ENCODE measurements at places on chromosomes 13 and 19. TPM values are rescaled to one million over a fixed set of nuclear protein-coding genes. Genes with fewer than 3 reads are reported as not detected.

Gene ANKRD10
- total RNA-seq = 61.1 TPM

- DNase-seq = no peak
Measured at GRCh38 chr13:103140001-103140671, 73.9 kb upstream of the SLC10A2 start.

GRCh38 chr19:51803519-51803918, 8.6 kb downstream of the FPR3 start:
- DNase-seq = no peak

- no peak for DNase-seq
Measured at GRCh38 chr13:97274829-97275649, 52.9 kb downstream of the MBNL2 start.

DNA sequence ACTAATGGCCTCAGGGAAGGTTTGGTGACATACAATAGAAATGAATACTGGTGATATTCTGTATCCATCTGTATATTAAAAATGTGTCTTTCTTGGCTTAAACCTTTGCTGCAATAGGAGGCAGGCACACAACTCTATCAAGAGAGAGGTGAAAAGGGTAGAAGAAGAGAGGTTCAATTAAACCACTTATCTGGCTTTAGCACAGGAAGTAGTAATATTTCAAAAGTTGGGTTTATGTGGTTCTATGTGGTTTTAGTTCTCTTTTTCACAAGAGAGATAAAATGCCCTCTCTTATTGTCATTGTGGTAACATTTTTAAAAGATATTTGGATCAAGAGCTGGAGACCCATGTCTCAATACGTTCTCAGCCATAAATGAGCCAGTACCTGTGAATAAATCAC, 146.2 kb upstream of the FNDC3A start:
- DNase-seq = no peak
